ENCODE measurements at places on chromosomes 6 and 20. TPM values are rescaled to one million over a fixed set of nuclear protein-coding genes. Genes with fewer than 3 reads are reported as not detected.

Gene ARG1
- total RNA-seq: not detected

Gene TCP11
- total RNA-seq: 0.25 TPM

Gene SCUBE3
- total RNA-seq: 58.5 TPM

Gene DEFB118
- total RNA-seq: not detected

Measured in uterine smooth muscle cell (primary cell).